Astrocyte of the spinal cord (primary cell): ENCODE measurements at places on chromosomes 1 and 21.
A peak's percentile ranks its signal among the peaks of the same experiment; 100 is the strongest.

DNA sequence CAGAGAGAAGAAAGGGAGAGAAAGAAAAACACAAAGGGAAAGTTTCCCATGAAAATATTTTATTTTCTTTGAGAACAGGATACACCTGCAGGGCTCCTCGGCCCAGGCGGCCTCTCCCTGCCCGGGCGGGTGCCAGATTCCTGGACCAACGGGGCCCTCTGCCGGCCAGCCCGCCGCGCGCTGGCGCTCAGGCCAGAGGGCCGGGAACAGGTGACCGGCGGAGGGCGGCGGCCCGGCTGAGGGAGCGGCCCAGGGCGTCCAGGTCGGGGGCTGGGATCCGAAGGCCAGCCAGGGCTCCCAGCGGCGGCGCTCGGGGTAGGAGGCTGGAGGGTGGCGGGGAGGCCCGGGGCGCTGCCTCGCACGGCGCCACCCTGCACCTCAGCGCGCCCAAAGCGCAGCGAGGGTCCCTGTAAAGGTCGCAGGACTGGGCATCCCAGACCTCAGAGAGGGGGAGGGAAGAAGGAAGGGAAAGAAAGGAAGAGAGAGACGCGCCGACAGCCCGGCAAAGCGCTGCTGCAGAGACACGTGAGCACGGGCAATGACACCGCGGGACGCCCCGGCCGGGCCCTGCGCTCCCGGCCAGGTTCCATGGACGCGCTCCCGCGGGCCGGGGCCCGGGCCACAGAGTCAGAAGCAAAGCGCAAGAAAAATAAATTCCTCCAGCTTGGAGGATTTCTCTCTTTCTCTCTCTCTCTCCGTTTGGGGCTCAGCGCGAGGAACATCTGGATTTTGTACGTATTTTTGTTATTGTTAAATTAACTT lies 927 bp downstream of the WNT9A start:
- peak; percentile 71 for DNase-seq

DNA sequence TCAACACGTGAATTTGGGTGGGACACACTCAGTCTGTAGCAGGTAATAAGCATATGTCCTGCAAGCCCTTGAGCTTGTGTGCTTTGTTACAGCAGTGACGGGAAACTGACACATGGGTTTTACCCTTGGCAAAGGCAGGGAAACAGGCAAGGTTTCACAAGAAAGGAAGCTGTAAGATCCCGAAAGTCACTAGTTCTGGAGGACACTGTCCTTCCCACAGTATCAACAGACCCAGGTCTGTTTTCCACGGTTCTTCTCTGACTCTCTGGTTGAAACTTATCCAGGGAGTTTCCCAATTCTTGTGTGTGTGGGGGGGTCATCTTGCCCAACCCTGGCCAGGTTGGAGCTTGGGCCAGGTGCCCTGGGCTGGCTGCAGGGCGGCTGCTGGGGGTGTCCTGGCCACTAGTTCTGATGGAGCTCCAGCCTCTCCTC lies 29.3 kb upstream of the ZBTB21 start:
- DNase-seq = peak; percentile 28

DNA sequence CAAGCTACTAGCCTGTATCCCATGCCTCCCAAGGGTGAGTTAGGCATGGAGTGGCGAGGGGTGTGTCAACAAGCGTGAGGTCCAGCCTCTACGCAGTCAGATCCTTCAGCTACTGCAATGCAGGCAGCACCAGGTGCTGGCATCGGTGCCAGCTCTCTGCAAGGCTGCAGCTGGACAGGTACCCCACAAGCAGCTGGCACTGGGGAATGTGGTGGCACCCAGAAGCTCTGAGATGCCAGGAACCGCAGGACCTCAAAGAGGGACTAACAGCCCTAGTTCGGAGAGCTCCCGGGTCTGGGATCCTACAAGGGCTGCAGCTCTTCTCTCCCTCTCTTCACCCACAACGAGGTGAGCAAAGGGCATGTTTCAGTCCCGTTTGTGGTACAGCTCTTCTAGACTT lies 974.5 kb downstream of the LTN1 start:
- DNase-seq = no peak

DNA sequence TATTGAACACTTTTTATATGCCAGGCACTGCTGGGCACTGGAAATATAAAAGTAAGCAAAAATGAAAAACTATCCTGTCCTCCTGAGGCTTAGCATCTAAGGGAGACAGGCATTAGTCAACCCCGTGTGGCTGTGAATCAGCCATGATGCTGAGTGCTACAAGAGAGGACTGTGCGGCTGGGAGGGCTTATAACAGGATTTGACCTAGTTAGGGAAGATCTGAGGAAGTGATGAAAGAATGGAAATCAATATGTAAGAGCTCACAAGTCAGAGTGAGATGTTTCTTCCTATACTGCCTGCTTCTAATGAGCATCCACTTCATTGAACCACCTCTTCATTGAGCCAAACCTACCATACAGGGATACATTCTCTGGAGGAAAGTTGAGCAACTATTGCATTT lies 15.1 kb downstream of the TRIM45 start:
- DNase-seq = no peak

GRCh38 chr1:156394835-156395461 lies 25.9 kb downstream of the RHBG start:
- no peak for DNase-seq

GRCh38 chr1:22814176-22815042 lies 103.8 kb downstream of the EPHB2 start:
- DNase-seq = peak; percentile 64
